NCI-H187 treated with DMSO at 0.1 percent for 48 hours (cell line): ENCODE measurements at places on chromosomes 1 and 21.

DNA sequence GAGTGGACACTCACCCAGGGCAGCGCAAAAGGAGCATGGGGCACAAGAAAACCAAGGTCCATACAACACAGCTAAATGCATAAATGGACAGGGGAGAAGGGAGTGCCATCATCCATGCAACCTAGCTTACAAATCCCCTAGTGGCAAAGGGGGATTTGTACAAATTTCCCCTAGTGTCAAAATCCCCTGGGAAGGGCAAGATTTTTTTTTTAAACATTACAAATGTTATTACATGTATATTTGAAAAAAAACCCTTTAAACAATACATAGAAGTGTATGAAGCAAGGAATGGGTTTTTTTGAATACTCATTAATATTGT, 89.6 kb upstream of the IVNS1ABP start:
- no peak for DNase-seq

DNA sequence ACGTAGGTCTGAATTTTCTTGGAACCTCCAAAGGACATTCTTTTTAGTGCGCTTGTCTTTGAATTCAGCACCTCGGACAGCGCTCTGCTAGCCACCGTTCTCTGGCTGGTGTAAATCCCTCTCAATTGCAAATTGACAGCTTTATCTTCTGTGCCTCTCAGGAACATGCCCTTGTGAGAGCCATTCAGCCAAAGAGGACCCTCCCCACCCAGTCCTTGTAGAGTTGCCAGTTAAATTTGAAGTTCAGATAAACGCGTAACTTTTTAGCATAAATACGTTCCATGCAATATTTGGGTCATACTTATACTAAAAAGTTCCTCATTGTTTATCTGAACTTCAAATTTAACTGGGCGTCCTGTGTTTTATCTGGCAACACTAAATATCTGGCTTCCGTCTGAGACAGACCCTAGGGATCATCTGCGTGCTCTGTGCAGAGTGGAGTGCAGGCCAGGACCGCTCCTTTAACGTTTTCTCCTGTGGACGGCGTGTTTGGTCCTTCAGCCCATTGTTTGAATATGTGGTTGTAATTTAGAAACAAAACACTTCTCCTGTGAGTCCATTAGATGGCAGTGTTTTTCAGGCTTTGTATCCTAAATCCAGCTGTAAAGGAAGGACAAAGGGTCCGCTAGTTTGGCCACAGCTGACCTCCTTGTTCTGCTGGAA, 7.0 kb downstream of the KCNAB2 start:
- DNase-seq = peak; percentile 45

DNA sequence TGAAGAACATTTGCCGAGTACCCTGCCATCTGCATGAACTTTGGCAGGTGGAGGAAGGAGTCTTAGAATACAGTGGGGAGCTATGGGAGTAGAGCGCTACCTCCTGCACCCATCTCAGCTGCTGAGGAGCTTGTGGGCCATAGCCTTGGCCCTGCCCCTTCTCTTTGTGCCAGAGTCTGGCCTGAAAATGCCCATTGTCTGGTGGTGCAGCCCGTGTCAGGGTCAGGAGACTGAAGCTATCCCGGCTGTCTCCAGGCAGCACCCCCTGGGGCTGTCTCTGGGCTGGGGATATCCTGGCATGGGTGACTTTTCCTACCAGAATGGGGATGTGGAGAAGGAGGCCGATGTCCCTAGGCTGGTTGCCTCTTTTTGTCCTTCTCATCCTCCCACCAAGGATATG, 7.3 kb downstream of the IPO13 start:
- no peak for DNase-seq

DNA sequence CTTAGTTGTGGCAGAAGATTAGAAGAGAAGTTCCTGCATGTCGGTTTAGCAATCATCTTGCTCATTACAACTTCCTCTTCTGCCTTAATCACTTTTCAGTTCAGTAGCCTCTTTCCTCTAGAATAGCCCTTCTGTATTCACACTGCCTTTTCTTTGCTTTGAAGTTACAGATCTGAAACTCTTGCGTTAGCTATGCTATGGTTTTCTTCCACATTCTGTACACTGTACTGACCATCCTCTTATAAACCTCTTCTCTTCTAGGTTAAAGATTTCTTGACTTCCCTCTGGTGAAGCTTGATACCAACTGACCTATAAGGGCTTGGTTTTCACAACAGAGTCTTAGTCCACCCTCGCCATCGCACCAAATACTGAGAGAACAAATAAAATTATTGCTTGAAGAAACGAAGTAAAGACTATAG, 35.0 kb downstream of the C21orf91 start:
- DNase-seq = no peak

- DNase-seq = no peak
Observed at GRCh38 chr1:203479646-203480045, 4.0 kb downstream of the PRELP start.

- no peak for DNase-seq
Observed at GRCh38 chr1:9088807-9089206, 19.4 kb upstream of the SLC2A5 start.

GRCh38 chr1:168628807-168629206, 52.4 kb downstream of the XCL1 start:
- no peak for DNase-seq
